HEK293T (cell line): ENCODE measurements at places on chromosomes 2 and 18.

DNA sequence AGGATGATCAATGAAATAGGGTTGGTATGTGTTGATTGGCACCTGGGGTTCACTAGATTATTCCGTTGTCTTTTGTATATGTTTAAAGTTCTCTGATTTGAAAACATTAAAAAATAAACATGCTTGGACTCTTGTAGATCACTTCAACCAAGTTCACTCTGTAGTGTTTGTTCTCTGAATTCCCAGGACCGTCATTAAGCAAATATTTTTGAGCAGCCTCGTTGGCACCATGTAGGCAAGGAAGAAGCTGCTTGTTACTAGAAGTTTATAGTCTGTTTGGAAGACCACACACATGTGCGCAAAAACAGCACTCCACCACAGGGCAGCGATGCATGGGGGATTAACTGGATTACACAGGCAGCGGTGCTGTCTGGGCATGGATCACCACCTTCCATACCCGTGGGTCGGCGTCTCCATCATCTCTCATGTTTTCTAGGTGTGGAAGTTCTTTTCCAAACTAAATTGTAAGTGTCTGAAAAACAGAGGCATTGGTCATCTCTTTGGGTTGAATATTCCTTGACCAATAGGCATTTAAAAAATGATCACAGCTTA lies 212.2 kb downstream of the FHOD3 start:
- no peak for DNase-seq

- DNase-seq, result no peak
Observed at GRCh38 chr18:24561369-24561965, 101.0 kb downstream of the HRH4 start.

DNA sequence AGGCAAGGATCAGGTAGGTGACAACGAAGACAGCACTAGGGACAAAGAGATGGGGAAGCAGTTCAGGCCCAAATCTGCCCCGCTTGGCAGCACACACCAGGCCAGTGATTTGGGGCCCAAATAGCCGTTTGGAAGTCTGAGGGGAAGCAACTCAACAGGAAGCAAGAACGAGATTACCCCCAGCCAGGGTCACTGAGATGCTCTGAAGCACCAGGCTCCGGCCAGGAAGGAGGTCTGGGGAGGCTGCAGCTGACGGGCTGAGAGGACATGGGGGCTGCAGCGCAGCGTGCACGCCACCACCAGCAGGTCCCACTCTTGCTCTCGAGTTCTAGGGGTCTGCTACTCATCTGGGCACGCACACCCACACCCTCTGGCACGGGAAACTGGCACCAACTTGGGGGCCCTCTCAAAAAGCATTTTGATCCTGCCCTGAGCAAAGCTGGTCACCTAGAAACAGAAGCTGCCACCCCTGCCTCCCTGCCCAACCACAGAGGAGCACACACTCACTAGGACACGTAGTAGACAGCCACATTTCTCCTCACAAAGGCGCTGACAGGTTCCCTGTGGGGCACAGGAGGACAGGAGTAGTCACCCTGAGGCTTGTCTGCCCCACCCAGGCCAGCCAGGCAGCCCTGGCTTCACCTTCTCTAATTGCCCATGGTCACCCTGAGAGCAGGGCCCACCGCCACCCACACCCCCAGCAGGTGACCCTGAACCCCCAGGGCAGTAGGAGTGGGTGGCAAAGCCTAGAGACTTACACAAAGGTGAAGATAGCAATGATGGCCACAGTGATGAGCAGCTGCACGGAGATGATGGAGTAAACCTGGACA lies 8.4 kb downstream of the PNKD start:
- no peak for DNase-seq

GRCh38 chr2:237199577-237199976 lies 113.9 kb downstream of the COPS8 start:
- no peak for DNase-seq

DNA sequence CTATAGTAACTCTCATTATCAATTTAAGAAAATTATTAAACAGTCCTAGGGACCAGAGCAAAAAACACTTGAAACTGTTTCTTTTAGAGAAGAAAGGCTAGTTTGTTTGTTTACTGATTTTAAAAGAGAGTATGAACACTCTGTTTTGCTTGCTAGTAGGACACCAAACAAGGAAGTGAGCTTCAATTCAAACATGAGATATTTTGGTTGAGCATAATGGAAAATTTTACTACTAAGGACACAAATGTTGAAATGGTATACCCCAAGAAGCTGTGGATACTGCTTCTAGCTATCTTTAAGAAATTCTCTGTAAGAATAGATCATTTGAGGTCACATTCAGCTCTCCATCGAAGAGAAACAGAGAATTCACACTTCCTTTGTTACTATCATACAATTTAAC lies 216.3 kb upstream of the SMAD7 start:
- no peak for DNase-seq

GRCh38 chr2:202355993-202356505 lies 20.1 kb upstream of the BMPR2 start:
- no peak for DNase-seq

- DNase-seq, result no peak
Observed at GRCh38 chr2:136238286-136239078, 120.5 kb upstream of the CXCR4 start.

DNA sequence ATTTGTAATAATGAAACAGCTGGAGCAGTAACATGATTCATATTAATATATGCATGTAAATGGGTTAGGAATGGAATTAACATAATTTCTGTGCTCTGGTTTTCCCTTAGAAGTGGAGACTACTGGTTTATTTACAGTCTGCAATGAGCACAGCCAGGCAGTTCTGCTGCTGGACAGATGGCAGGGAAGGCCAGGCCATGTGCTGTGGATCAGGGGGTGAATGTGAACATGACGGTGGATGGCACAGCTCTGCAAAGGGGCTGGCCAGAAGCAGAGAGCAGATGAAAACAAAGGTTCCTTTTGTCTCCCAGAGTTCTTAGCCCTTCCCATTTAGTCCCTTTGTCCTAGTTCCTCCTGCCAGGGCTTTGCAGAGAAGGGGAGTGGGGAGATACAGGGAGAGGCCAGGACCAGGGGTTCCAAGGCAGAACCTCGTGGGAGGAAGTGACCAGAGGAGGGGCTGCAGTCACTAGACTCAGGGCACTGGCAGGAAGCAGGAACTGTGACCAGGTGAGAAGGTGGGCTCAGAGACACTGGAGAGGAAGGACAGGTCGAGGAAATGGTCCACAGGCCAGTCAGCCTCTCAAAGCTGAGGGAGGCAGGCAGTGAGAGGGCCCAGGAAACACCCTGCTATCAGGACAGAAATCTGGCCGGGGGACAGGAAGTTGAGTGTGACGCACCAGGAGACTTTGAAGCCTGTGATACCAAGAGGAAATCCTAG lies 112.9 kb upstream of the ATP8B1 start:
- no peak for DNase-seq

DNA sequence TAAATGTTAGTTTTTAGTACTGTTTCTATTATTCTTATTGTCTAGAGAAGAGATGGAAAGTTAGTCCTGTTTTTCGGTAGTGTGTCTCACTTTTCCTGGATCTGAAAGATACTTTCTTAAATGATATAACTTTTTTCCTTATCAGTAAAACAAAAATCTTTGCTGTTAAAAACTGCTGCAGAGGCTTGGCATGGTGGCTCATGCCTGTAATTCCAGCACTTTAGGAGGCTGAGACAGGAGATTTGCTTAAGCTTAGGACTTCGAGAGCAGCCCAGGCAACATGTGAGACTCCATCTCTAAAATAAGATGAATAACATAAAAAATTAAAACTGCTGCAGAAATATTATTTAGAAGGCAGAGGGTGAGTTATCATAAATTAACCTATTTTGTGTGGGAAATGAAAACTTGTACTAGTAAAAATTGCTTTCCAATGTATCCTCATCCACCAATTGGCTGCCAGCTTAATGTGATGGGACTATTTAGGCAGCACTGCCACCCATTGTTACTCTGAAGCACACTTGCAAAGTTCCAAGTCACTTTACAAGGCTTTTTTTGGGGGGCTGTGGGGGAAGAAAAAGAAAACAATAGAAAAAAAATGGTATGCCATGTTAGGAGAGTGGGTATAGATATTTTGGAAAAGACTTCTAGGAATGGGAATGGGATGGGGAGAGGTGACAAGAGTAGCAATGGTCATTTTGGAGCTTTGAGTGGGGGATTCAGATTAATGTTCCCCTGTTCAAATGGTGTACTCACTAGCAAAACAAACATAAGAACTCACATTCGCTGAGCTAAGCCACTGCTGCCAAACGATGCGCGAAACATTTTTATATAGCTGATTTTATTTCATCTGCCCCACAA lies 62.7 kb downstream of the MEIS1 start:
- DNase-seq, result no peak
